ENCODE measurements at places on chromosomes 3 and 15. TPM values are rescaled to one million over a fixed set of nuclear protein-coding genes. Genes with fewer than 3 reads are reported as not detected.
A peak's percentile ranks its signal among the peaks of the same experiment; 100 is the strongest.

- H3K27me3 ChIP-seq: no peaks in the 10 kb centered on the region
- no peak for DNase-seq
Observed at GRCh38 chr3:16918683-16919025, 33.9 kb downstream of the PLCL2 start.

GRCh38 chr15:47674586-47675232 is 42.6 kb upstream of the SEMA6D start:
- no peaks in the 10 kb centered on the region for H3K27me3 ChIP-seq
- H3K27ac ChIP-seq: no peak overlapping the region
- DNase-seq: no peak
- no peaks in the 10 kb centered on the region for H3K4me1 ChIP-seq
- no peaks in the 10 kb centered on the region for H3K36me3 ChIP-seq

DNA sequence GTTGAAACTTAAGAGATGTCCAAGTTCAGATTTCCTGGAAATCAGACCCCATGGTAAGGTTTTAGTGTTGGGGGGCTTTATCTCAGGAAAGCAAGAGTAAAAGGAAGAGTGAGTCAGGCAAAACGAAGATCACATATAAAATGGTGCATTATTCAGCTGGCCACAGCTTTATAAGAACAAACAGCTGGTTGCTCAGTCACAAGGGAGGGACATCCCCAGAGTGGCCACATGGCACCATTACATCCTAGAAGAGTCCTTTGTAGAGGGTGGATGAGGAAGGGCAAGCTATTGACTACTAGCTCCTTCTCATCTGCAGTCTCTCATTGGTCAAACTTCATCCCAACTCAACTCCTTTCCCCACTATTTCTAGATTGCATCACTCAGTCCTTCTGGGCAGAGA is 68.3 kb upstream of the COL8A1 start:
- no peak for DNase-seq
- H3K27ac ChIP-seq: no peak overlapping the region
- H3K36me3 ChIP-seq: no peaks in the 10 kb centered on the region
- no peak overlapping the region for H3K4me3 ChIP-seq
- no peaks in the 10 kb centered on the region for H3K4me1 ChIP-seq
- no peaks in the 10 kb centered on the region for H3K27me3 ChIP-seq

DNA sequence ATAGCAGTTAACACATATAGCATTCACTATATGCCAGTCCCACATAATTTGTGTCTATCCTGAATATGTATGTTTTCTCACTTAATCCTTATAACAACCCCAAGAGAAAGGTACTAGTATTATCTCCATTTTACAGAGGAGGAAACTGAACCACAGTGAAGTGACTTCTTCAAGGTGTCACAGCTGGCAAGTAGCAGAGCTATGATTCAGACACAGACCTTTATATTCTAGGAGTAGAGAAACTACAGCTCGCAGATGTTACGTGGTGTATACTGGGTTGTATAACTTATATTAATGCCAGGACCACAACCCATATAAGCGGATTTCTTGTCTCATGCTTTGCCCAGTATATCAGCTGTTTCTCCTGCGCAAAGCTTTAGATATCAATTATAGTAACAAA is 29.5 kb upstream of the ICE2 start:
- H3K36me3 ChIP-seq: peaks cover 53% of the 10 kb centered on the region
- H3K27ac ChIP-seq: peak overlapping the region; percentile 65
- no peak for DNase-seq
- no peak overlapping the region for H3K4me3 ChIP-seq

- H3K36me3 ChIP-seq: peaks cover 2% of the 10 kb centered on the region
- no peak for DNase-seq
- no peak overlapping the region for H3K27ac ChIP-seq
- H3K4me1 ChIP-seq: no peaks in the 10 kb centered on the region
- H3K27me3 ChIP-seq: no peaks in the 10 kb centered on the region
Observed at GRCh38 chr3:41854956-41855355, 106.9 kb downstream of the ULK4 start.

GRCh38 chr15:69285834-69286233 is 12.9 kb upstream of the PAQR5 start:
- no peak overlapping the region for H3K4me3 ChIP-seq
- no peaks in the 10 kb centered on the region for H3K36me3 ChIP-seq
- H3K4me1 ChIP-seq: no peaks in the 10 kb centered on the region
- H3K27me3 ChIP-seq: peaks cover 4% of the 10 kb centered on the region

- peaks cover 8% of the 10 kb centered on the region for H3K27me3 ChIP-seq
- DNase-seq: no peak
- no peak overlapping the region for H3K4me3 ChIP-seq
- H3K36me3 ChIP-seq: no peaks in the 10 kb centered on the region
- H3K27ac ChIP-seq: no peak overlapping the region
Observed at GRCh38 chr15:94099574-94099960, 131.8 kb upstream of the MCTP2 start.

GRCh38 chr3:167732313-167733065 is 2.2 kb downstream of the PDCD10 start:
- H3K4me3 ChIP-seq: no peak overlapping the region
- no peaks in the 10 kb centered on the region for H3K36me3 ChIP-seq
- peaks cover 14% of the 10 kb centered on the region for H3K4me1 ChIP-seq
- H3K27me3 ChIP-seq: no peaks in the 10 kb centered on the region
- H3K27ac ChIP-seq: no peak overlapping the region

DNA sequence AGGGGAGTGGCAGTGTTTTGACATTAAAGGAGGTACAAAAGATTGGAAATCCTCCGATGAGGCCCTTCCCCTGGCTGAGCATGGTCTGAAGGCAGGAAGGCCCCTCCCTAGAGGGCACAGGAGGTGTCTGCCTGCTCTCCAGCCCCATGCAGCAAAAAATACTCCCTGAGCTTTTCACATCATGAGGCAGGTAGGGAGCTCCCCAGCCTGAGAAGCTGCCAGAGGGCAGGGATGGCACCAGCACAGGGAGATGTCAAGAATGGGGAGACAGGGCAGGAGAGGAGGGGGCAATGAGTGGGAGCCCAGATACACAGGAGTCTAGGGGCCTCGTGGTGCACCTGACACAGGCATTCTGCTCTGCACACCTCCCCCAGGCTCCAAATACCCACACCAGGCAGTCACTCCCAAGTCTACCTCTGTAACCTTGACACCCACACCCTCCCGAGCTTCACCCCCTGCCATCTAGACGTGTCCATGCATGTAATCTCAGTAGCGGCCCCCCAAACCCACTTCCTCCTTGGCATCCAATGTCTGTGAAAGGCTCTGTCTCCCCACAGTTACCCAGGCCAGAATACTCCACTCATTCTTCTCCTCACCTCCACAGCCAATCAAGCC is 22.9 kb downstream of the GRAMD2A start:
- no peaks in the 10 kb centered on the region for H3K4me1 ChIP-seq
- no peak overlapping the region for H3K27ac ChIP-seq
- H3K4me3 ChIP-seq: no peak overlapping the region

GRCh38 chr15:75696311-75696720 is 16.3 kb downstream of the CSPG4 start:
- H3K4me1 ChIP-seq: peaks cover 16% of the 10 kb centered on the region
- no peaks in the 10 kb centered on the region for H3K36me3 ChIP-seq
- H3K4me3 ChIP-seq: no peak overlapping the region

- no peak for DNase-seq
- H3K27me3 ChIP-seq: no peaks in the 10 kb centered on the region
- H3K36me3 ChIP-seq: no peaks in the 10 kb centered on the region
- H3K27ac ChIP-seq: no peak overlapping the region
Observed at GRCh38 chr15:87633525-87633924, 623.0 kb downstream of the NTRK3 start.

DNA sequence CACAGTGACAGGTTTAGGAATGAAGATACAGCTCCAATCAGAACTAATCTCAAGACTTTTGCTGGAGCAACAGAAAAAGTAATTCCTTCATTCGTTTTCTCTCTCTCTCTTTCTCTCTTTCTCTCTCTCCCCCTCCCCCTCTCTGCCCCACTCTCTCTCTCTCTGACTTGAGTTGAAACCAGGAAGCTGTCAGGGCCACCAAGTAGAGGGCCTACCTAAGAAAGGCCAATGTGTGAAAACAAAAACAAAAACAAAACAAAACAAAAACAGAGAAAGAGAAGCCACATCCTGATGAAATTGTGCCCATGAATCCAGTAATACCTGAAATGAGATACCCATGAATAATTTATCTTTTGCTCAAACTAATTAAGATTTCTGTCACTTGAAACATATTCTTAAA is 72.9 kb downstream of the ATP8B4 start:
- no peak for DNase-seq
- H3K4me3 ChIP-seq: peak overlapping the region; percentile 48
- H3K27ac ChIP-seq: peak overlapping the region; percentile 94
- H3K4me1 ChIP-seq: peaks cover 40% of the 10 kb centered on the region
- peaks cover 43% of the 10 kb centered on the region for H3K36me3 ChIP-seq

GRCh38 chr3:111592936-111593335 is 2.2 kb downstream of the ZBED2 start:
- no peaks in the 10 kb centered on the region for H3K27me3 ChIP-seq
- H3K4me3 ChIP-seq: peak overlapping the region; percentile 97
- H3K27ac ChIP-seq: peak overlapping the region; percentile 99
- no peak for DNase-seq
- H3K4me1 ChIP-seq: peaks cover 70% of the 10 kb centered on the region

- no peaks in the 10 kb centered on the region for H3K4me1 ChIP-seq
- H3K27ac ChIP-seq: no peak overlapping the region
- H3K27me3 ChIP-seq: peaks cover 4% of the 10 kb centered on the region
- no peak overlapping the region for H3K4me3 ChIP-seq
- H3K36me3 ChIP-seq: no peaks in the 10 kb centered on the region
Observed at GRCh38 chr3:72123908-72124441, 339.0 kb upstream of the PROK2 start.

DNA sequence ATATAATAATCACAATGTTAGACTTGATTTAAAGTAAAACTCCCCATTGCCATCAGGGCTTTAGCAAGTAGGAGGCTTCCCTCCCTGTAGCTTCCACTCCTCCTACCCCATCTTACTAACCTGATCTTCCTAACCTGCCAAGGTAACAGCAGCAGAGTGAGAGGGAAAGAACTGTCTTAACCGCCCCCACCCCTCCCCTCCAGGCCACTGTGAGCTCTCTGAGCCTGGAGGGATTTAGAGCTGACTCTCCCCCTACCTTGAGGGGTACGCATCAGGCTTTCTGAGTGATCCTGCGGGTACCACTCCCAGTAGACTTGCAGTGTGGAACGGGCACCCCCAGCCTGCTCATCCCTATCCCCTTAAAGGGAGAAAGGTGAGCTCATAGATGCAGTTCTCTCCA is 11.4 kb upstream of the PRSS50 start:
- H3K27me3 ChIP-seq: peaks cover 5% of the 10 kb centered on the region
- H3K27ac ChIP-seq: no peak overlapping the region
- no peak overlapping the region for H3K4me3 ChIP-seq
- no peak for DNase-seq
- no peaks in the 10 kb centered on the region for H3K4me1 ChIP-seq

DNA sequence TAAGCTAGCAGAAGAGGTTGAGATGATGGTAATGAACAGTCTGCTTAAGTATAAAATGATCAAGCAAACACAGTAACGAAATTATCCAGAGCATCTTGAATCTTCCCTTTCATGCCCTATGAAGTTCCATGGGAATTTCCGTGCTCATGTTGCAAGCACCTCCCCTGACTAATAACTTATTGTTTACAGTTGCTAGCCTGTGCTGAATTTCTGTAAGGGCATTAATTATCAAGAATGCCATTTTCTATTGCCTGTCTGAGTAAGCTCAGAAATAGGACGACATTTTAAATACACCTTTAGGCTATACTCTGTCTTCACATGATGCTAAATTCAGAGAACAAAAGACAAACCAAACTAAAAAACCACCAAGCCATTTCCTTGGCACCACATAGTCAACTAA is 257.5 kb upstream of the LRTM1 start:
- H3K4me1 ChIP-seq: no peaks in the 10 kb centered on the region
- DNase-seq: no peak
- no peak overlapping the region for H3K4me3 ChIP-seq
- no peak overlapping the region for H3K27ac ChIP-seq

GRCh38 chr3:129621626-129622225 is 15.2 kb upstream of the PLXND1 start:
- no peak for DNase-seq
- peaks cover 2% of the 10 kb centered on the region for H3K27me3 ChIP-seq
- no peaks in the 10 kb centered on the region for H3K36me3 ChIP-seq
- peaks cover 6% of the 10 kb centered on the region for H3K4me1 ChIP-seq

The TGM4 gene
- total RNA-seq: not detected

The ARHGEF26 gene
- total RNA-seq: not detected

The CADPS gene
- not detected for total RNA-seq

The COPG1 gene
- 157 TPM for total RNA-seq

The ZNF502 gene
- total RNA-seq: 0.54 TPM

The TIMP4 gene
- not detected for total RNA-seq

The CRYGS gene
- 3.2 TPM for total RNA-seq
